Amygdala (tissue), 56 donors: ENCODE measurements at places on chromosomes 6 and 20.

GRCh38 chr6:154236646-154237301, 119.8 kb downstream of the IPCEF1 start:
- DNase-seq: no peak

- DNase-seq: no peak
Measured at GRCh38 chr6:135499441-135500340, 2.2 kb upstream of the AHI1 start.

GRCh38 chr6:113676057-113676456, 181.1 kb upstream of the MARCKS start:
- no peak for DNase-seq

GRCh38 chr6:38508894-38509293, 130.8 kb downstream of the BTBD9 start:
- no peak for DNase-seq

DNA sequence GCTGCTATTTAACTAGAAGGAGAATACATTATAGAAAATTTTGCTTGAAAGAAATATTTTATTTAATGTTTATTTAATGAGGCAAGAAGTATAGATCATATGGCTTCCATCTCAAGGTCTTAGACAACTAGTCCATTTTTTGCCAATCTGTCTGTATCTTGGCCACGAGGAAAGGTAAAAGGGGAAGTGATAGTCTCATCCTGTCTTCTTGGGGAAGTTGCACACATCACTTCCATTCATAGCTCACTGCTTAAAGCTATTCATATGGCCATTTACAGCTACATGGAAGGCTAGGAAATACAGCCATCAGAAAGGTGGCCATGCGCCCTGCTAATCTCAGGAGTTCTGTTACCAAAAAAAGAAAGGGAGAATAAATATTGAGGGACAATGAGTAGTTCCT, 50.8 kb downstream of the METTL24 start:
- no peak for DNase-seq

DNA sequence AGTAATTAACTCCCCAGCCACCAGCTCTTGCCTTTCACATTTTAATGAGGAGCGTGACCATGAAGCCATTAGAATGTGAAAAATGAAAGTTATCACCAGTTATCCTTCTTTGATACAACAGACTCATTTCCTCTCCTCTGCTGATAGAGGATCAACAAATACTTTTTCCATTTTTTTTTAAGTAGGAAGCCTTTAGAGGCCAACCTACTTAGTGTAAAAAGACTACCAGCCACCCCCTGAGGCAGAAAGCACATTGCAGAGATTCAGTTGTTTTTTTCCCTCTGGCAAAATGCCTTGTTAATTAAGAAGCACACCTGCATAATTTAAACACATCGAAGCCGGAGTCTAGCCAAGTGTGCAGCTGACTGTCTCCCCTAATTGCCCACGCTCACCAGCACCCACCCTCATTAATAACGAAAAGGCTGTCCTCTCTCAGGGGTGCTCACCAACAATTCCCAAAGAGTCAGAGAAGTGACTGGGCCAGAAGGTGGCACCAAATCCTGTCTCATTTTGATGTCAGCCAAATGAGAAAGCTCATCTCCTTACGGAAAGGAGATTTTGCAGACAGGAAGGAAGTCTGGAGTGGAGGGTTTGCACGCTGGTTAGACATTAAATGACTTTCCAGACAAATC, 60.9 kb upstream of the MC3R start:
- no peak for DNase-seq

DNA sequence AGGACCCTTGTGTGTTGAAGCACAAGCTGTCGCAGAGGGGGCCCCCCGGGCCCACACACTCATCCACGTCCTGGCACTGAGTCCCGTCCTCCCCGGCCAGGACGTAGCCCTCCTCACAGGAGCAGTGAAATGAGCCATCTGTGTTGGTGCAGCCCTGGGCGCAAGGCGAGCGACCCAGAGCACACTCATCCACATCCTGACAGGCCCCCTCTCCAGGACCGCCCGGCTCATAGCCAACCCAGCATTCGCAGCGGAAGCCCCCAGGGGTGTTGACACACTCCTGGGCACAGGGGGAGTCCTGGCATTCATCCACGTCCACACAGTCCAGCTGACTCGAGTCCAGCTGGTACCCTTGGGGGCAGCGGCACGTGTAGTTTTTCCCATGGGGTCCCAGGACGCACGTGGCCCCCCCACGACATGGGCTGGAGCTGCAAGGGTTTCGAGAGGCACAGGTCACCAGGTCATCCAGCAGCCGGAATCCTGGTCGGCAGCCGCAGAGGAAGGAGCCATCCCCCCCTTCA, 1.2 kb downstream of the CD93 start:
- no peak for DNase-seq

GRCh38 chr6:83114164-83114563, 46.7 kb downstream of the DOP1A start:
- no peak for DNase-seq

DNA sequence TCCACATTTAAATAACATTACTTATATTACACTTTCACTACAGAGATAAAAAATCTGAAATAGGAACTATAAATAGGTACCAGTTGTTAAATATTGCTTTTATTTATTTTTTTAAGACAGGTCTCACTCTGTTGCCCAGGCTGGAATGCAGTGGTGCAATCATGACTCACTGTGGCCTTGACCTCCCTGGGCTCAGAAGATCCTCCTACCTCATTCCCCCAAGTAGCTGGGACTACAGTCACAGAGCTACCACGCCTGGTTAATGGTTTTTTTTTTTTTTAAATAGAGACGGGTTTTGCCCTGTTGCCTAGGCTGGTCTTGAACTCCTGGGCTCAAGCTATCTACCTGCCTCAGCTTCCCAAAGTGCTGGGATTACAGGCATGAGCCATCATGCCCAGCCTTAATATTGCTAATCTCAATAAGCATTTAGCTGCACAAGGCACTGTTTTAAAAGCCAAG, 17.3 kb downstream of the EEF1E1 start:
- DNase-seq: no peak

DNA sequence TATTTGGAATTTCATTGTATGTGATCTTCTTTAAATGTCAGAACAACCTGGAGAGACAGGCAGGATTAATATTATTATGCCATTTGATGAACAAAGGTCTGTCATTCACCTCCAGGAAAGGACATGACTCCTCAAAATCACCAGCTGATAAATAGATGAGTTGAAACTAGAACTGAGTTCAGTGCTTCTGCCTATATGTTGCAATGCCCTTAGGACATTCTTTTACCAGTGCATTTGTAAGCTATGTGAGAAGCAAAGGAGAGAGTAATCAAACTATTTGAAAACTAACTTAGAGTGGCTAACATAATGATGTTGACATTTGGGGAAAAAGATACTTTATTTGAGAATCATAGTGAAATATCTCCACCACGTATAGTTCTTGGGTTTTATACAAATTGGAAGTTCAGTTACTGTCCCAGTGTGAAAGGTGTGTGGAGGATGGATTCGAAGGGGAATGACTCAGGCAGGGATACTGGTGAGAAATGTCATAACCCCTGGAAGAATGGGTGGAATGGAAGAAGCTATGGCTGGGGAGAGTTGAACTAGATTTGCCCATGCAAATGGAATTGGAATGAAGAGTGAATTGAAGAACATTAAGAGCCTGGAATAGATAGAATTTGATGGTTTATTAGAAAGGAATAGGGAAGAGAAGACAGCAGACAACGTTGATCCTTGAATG, 21.5 kb downstream of the PKIB start:
- no peak for DNase-seq

- DNase-seq: no peak
Measured at GRCh38 chr20:1539816-1540419, 17.6 kb downstream of the SIRPD start.

- DNase-seq: no peak
Measured at GRCh38 chr6:128033156-128033555, 132.3 kb upstream of the THEMIS start.

GRCh38 chr6:101716387-101716786, 322.9 kb downstream of the GRIK2 start:
- DNase-seq: no peak

DNA sequence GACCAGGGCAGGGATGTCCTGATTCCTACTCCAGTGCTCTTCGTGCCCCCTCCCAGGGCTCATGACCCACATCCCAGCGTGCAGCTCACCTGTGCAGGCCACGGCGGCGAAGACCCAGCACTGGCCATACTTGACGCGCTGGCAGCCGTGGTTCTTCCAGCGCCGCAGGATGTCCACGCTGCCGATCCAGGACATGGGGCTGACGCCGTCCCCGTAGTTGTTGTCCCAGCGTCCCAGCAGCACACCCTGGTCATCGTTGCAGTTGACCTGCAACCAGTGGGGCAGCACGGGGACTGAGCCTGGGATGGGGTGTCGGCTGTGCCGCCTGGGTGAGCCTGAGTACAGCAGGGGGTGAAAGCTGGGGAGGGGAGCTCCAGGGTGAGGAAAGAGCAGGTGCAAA, 18.4 kb downstream of the TGM2 start:
- no peak for DNase-seq

- DNase-seq: no peak
Measured at GRCh38 chr20:15475483-15475882, 1097.8 kb downstream of the KIF16B start.

DNA sequence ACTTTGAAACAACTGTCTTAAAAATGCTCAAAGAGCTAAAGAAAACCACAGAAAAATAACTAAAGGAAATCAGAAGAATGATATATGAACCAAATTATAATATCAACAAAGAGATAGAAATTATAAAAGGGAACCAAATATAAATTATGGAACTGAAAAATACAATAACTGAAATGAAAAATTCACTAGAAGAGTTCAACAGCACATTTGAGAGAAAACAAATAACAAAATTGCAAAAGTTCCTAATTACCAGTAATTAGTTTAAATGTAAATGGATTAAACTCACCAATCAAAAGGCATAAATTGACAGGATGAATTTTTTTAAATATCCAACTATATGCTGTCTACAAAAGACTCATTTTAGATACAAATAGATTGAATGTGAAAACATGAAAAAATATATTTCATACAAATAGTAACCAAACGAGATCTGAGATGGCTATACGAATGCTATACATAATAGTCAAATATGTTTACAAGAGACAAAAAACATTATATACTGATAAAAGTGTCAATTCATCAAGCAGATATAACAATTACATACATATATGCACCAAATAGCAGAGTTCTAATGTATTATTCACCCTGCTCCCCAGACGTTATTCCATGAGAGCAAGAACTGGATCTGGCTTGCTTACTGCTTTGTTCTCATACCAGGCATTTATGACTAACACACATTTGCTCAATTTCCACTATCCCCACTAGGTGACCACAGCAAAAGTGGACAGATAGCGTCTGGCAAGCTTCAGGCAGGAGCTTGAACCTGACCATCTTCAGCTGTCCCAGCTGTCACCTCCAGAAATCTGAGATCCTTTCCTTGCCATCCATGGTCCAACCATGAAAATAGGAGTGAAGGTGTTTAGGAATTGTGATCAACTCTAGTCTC, 72.4 kb upstream of the SIRPA start:
- no peak for DNase-seq

DNA sequence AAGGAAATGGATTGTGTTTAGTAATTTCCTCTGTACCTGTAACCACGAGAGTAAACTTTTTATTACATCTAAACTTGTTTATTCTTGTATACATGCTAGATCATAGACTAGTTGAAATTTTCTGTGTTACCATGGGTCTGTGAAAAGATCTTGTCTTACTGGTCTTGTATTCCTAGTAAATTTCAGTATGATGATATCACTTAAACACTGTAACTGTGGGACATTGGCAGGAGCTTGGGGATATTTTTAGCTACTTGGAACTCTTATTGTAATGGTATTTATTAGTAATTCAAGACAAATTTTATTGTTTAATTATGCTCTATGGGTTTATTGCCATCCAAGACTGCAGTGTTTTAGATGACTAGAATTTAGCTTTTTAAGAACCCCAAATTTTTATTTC, 25.9 kb upstream of the TULP4 start:
- no peak for DNase-seq

- DNase-seq: no peak
Measured at GRCh38 chr20:22949331-22950109, 85.6 kb upstream of the SSTR4 start.

DNA sequence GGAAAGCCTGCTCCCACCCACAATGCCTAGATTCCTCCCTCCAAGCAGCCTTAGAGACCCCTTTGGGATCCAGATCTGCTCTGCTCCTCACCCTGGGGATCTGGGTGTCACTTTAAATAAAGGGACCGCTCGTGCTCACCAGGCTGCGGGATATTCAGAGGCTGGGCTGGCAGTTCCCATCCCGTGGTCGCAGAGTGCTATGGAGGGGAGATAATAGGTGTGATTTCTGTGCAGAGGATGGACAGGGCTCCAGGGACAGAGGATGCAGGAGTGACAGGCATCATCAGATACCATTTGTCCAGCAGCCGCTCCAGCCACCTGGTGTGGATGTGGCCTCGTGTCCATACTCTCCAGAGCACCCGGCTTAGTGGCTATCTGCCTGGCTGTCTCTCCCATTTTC, 415.9 kb upstream of the SULF2 start:
- DNase-seq: no peak

DNA sequence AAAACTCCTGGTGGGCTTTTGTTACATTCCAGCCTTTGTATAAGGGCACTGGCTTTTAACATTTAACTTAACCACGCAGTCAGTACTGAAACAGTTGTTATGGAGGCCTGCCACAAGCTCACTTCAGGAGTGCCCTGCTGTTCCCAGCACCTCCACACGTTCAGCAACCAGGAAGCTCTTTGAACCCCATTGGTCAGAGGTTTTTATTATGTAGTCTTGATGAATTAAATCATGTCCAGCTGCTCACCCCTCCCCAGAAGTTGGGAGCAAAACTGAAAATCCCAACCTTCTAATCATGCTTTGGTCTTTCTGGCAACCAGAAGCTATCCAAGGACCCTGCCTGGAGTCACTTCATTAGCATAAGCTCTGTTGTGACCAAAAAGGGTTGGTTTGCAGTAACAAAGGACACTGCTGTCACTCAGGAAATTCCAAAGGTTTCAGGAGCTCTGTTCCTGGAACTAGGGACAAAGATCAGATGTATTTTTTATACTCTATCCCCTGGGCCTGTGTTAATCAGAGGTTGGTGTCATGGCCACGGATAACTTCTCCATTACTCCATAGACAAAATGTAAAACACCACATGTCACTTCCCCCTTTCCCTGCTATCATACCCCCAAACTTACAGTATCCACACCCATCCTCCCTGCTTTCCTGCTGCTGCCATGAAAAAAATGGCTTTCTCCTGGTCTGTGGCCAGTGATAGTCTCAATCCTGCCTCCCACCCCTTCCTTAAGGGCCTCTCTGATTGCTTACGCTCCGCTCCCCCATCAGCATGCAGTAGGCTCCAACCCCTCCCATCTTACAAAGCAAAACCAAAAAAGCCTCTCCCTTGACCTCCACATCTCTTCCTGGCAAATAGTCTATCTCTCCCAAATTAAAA, 3.1 kb downstream of the ARMC12 start:
- no peak for DNase-seq

DNA sequence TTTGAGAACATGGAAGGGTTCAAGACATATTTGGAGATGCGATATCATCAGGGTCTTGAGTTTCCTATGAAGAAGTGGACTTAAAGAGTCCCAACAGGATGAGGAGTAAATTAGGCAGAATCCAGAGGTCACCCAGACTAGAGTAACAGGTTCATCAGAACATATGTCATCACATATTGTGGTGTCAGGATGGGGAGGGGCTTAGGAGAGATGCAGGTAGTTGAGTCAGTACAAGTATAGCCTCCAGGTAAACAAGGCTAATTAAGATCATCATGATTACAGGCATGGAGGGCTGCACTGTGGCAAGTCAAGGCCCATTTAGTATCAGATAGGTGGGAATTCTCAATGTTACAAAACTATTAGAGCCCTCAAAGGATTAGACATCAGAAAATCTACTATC, 90.1 kb upstream of the PAK5 start:
- no peak for DNase-seq
